ENCODE measurements at places on chromosomes 1 and 21. TPM values are rescaled to one million over a fixed set of nuclear protein-coding genes. Genes with fewer than 3 reads are reported as not detected.

The STUM gene
- 7.6 TPM for total RNA-seq

The C1orf87 gene
- not detected for total RNA-seq

The NECTIN4 gene
- total RNA-seq = not detected

The TCEA3 gene
- 203 TPM for total RNA-seq

- no peak for DNase-seq
Measured at GRCh38 chr1:207908107-207908734, 2.7 kb downstream of the CD34 start.

- no peak for DNase-seq
Measured at GRCh38 chr1:53643041-53643880, 95.7 kb downstream of the GLIS1 start.

- no peak for DNase-seq
Measured at GRCh38 chr1:2056955-2057590, 6.9 kb downstream of the PRKCZ start.

- DNase-seq = peak; percentile 88
Measured at GRCh38 chr1:93629101-93630059, 52.3 kb downstream of the BCAR3 start.

DNA sequence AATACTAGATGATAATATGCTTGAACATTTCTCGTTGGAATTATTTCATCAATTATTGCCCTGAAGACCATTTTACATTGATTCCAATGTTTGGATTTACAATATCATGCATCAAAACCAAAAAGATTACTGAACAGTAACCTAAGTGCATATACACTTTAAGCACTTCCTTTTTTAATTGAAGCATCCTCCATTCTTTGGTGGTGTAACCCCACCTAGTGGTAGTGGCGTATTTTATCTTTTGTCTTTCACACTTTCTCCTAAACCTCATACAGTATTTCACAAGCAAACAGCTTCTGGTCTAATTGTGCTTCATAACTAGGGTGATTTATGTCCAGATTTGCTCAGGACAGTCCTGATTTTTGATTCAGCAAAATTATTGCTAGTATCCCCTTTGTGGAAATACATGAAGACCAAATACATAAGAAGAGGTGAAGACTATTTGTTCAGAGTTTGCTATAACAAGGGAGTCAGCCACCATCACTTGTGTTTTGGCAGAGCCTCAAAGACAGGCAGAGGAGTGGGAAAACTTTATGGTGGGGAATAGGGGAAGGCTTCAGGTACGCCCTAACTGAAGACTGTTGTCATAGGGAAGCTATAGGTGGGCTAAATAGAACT lies 3.4 kb upstream of the NVL start:
- DNase-seq = peak; percentile 73

DNA sequence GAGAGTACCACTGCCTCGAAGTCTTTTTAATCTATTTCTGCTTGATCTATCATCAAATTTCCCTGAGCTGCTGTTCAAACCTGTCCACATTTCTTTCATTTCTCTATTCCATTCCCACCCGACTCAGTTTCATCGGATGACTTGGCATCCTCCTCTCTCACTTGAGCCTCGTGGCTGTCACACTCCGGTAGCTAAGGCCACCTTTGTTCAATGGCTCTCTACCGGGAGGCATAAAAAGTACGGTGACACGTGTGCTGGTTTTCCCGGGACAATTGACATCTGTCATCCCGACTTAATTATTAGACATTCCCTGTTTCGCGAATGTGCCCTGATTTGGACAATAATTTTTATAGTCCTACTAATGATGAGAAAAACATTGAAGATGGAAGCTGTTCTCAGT lies 22.6 kb downstream of the MIS18A start:
- DNase-seq = no peak

DNA sequence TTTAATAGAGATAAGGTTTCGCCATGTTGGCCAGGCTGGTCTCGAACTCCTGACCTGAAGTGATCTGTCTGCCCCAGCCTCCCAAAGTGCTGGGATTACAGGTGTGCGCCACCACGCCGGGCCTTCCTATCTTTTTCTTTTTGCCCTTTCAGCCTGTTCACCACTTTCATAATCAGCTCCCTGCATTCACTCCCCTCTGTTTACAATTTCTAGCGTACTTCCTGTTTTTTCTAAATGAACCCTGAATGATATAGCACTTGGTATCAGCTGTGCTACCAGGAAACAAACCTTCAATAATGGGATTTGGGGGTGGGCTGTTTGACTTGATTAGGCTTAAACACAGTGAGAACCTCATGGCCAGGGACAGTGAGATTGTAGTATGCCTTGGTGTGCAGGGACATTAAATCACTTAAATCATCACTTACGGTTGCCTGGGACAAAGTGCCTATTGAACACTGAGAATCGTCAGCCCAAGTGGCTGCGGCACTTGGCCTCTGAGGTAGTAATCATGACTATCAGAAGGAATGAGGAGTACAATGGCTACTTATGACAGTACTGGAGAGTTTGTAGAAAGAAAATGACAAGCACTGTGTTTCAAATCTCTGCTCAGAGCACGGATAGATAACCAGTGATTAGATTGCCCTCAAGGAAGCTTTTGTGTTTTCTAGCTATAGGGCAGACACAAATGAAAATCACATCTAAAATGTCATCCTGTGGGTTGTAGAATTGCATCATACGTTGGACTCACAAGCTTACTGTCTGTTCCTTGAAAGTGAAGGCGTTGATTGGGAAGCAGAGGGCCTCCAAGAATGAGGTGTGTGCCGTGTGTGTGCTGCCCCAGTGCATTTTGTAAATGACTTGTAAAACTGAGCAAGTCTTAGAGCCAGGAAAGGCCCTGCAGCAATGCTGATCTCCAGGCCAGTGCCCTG lies 661.8 kb downstream of the MATN1 start:
- DNase-seq = peak; percentile 27

DNA sequence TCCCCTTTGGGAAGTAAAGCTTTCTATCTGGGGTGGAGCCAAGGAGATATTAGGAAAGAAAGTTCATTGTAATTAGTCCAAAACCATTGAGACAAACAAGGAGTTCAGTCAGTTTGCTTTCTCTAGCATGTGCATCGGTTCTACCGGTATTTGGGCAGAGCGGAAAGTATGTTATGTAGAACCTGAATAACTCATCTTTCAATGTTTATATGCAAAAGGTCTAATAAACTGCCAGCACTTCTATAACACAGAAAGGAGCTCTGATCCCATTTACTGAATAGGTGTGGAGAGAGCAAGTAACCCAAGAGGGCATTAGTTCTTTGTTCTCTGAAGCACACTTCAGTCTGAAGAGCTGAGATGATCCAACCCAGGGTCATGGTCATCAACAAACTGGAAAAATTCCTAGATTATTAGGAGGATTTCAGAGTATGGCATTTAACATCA lies 3.5 kb downstream of the TGFB2 start:
- no peak for DNase-seq

GRCh38 chr1:153245466-153245865 lies 14.0 kb upstream of the LORICRIN start:
- no peak for DNase-seq

Data from cardiac muscle cell (in vitro differentiated cells and primary cell).